ENCODE measurements at places on chromosomes 7 and 10. TPM values are rescaled to one million over a fixed set of nuclear protein-coding genes. Genes with fewer than 3 reads are reported as not detected.

The SNCG gene
- total RNA-seq, result 3.2 TPM

The SLC16A12 gene
- 0.32 TPM for total RNA-seq

The NPSR1 gene
- not detected for total RNA-seq

The STAG3 gene
- 8.3 TPM for total RNA-seq

The MMP21 gene
- 0.05 TPM for total RNA-seq

The RFC2 gene
- total RNA-seq, result 72.9 TPM

The CRPPA gene
- total RNA-seq, result 2.5 TPM

The EZH2 gene
- 37.1 TPM for total RNA-seq

DNA sequence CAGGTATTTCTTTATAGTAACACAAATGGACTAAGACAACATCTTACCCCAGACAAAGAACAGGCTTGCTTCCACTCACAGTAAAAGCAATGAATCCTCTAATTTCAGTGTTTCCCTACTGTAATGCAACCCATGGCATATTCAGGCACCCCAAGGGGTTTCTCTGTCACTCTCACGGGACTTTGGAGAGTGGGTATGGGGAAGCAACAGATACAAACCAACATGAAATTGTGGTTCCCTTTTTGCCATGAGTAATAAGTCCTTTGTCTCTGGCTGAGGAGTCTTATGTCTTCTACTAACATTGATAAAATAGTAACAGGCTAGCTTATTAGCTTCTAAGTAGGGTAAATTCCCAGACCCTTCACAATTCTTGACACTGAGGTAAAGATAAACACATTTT, 51.4 kb upstream of the AOAH start:
- no peak for DNase-seq

- DNase-seq, result no peak
Observed at GRCh38 chr7:1559626-1560590, 3.9 kb upstream of the TMEM184A start.

GRCh38 chr10:117938104-117938503, 108.6 kb downstream of the RAB11FIP2 start:
- no peak for DNase-seq

DNA sequence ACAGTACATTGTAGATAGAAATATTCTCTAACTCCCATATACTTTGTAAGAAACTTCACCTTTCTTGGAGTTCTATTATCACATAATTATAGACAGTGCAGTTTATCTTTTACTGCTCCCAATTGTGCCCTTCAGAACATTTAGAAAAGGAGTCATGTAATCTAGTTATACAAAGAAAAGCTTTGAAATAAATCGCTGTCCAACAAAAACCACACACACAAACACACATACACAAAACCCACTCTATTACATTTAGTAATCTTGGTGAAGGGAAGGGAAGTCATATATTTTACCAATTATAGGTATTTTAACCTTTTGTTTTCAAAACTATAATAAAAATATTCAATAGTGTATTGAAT, 26.9 kb downstream of the ARL4A start:
- DNase-seq, result no peak

- peak; percentile 98 for DNase-seq
Observed at GRCh38 chr7:66050990-66051448, 24.6 kb upstream of the ASL start.

DNA sequence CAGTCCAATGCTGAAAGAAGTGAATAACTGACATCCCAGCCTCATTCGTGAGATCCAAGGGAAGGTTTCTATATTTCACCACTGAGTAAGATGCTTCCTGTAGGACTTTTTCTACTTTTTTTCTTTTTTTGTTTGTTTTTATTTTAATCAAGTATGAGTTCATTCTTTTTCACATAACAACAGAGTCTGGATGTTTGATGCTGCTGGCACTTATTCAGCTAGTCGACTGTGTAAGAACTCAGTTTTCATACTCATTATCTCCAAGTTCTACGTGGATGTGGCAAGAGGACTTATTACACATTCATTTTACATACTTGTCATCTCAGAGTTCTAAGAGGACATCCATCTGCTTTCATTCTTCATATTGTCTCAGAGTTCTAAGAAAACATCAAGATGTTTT, 86.9 kb downstream of the CPXM2 start:
- no peak for DNase-seq

GRCh38 chr7:122291189-122291588, 13.4 kb downstream of the FEZF1 start:
- no peak for DNase-seq

- DNase-seq, result peak; percentile 62
Observed at GRCh38 chr10:59181668-59182067, 5.2 kb downstream of the PHYHIPL start.

DNA sequence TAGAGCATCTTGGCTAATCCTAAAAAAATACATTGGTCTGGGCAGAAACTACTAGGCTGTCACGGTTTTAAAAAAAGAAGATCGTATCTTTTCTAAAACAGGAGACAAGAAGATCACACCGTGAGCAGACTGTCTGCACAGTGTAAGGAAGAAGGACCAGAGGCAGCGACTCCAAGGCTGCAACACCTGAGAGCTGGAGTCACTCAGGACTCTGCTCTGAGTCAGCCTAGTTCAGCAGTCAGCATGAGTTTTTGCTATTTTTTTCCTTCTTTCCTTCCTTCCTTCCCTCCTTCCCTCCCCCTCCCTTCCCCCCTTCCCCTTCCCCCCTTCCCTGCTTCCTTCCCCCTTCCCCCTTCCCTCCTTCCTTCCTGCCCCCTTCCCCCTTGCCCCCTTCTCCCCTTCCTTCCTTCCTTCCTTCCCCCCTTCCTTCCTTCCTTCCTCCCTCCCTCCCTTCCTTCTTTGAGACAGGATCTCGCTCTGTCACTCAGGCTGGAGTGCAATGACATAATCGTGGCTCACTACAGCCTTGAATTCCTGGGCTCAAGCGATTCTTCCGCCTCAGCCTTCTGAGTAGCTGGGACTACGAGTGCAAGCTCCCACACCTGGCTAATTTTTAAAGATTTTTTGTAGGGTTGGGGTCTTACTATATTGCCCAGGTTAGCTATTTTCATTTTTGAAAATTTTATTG, 24.4 kb downstream of the BAG3 start:
- peak; percentile 56 for DNase-seq

DNA sequence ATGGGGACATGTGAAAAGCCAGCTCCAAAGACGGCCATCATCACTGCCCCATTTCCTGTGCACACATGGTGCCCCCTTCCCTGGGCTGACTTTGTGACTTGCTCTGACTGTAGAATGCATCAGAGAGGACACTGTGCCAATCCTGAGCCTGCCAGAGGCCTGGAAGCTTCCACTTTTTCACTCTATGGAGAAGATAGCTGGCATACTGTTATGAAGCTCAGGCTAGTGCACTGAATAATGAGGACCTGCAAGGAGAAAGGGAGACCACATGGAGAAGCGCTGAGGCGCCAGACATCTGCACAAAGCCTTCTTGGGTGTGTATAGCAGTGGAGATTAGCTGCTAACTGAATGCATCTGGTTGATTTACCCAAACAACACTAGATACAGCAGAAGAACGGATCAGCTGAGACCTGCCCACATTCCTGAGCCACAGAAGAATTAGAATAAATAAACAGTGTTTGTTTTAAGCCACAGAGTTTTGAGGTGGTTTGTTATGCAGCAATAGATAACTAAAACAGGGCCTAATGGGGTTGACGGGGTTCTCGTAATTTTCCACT, 58.9 kb upstream of the C10orf90 start:
- peak; percentile 33 for DNase-seq

DNA sequence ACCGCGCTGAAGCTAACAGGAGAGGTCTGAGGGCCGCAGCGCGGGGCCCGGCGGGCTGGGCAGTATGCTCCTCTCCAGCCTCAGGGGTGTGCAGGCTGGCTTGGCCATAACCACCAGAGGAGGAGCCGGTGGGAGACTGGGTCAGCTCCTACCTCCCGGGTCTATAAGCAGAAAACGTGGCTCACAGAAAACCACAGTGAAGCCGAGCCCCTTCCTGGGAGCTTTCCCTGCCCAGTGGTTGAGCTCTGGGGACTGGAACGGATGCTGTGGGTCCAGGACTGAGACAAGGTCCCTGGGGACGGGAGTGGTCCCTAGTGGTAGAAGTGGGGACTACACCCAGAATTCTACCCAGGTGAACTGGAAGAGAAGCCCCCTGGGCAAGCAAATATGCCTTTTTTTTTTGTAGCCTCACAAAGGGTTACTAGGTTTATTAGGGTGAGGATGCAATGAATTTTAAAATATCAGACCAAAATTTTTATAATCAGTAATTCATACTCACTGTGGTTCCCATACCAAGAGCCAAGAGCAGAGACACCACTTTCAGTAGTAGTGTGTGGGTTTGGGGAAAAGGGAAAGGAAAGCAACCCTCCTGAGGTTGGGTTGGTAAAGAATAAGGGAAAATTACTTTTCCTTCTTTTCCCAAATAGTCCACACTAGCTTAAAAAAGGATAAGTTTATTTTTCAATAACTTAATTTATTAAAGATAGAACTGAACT, 67.9 kb upstream of the PRKCQ start:
- peak; percentile 9 for DNase-seq

- peak; percentile 44 for DNase-seq
Observed at GRCh38 chr10:102555781-102556328, 52.1 kb downstream of the SUFU start.

GRCh38 chr7:118288098-118288497, 63.6 kb downstream of the ANKRD7 start:
- peak; percentile 4 for DNase-seq

DNA sequence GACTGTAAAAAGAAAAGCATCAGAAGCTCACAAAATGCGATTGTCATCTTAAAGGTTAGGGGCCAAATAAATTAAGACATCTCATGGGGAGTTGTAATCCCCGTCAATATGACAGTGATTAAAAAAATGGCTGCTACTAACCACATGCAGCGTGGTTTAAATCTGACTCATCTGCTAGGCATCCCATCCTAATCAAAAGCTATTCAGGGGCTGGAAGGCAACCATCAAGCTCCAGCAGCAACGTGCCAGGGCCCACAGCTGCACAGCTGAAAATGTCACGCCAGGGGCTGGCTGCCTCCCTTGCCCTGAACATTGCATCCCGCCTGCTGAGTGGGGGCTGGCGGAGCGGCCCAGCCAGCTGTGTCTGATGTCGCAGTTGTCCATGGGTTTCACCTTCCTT, 66.3 kb upstream of the FRMD4A start:
- peak; percentile 96 for DNase-seq

DNA sequence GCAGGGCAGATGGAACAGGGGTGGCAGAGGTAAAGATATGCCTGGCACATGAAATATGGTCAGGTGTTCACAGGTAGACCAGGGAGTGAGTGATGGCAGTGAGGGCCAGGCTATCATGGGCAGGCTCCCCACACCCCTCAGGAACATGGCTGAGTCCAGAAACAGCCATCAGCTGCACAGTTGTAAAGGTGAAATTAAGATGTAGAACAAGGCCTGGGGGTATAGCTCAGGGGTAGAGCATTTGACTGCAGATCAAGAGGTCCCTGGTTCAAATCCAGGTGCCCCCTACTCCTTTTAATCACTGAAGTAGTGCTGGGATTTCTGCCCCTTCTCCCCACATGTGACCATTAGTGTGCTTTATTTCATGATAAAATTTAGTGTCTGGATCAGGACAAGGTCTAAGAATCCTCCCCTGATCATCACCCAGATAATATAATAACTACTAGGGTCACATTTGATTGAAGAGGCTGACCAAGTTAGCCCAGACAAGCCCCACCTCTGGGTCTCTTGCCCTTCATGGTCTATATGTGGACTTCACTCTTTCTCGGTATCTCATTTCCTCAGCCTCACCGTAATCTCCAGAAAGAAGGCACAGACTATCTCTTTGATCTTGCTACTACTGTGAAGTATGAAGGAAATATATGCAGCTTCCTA, 69.0 kb downstream of the ZNF783 start:
- no peak for DNase-seq

DNA sequence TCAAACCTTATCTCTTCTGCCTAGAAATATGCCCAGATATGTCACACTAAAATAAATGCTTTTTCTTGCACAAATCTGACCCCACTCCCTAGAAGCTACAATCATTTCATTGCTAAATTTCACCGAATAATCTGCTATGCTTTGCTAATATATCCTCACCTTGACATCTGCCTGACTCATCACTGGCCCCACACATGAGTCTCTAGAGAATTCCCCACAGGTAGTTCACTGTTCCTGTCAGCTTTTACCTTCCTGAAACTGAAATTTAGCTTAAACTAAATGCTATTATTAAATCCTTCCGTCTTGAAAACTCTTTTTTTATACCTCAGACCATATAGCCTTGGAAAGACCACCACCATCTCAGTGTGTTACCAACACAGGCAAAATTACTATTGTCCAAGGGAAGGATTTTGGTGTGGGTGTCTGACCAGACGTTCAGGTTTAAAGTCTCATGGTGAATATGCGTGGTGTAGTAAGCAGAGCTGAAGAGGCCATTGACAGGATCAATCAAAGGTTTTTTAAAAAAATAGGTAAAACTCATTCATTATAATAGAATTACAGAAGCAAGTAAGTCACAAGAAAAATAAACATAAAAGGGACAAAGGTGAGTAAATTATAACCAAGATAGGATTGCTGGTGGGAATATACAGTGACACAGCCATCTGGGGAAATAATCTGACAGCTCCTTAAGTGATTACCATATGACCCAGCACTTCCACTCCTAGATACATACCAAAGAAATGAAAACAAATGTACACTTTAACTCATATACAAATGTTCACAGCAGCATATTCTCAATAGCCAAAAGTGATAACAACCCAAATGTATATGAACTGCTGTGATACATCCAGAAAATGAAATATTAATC, 173.5 kb downstream of the KMT2E start:
- DNase-seq, result no peak

DNA sequence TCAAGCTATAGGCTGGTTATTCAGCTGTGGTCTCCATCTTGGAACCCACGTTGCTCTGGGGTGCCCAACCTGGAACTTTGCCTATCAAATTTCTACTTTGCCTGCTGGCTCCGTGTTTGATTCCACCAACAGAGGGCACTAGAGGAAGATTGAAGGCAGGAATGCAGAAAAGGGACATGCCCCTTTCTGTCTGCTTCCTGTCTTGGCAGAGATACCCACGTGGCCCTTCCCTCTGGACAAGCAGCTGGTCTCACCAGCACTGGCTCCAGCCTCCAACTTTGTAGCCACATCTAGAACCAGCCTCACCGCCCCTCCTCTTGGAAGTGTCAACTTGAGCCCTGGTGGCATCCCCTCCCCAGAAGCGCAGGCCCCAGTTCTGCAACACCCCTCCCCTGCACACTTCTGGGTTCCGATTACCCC, 52.1 kb upstream of the ZNF438 start:
- DNase-seq, result peak; percentile 68
